ENCODE measurements at places on chromosomes 6 and 20. TPM values are rescaled to one million over a fixed set of nuclear protein-coding genes. Genes with fewer than 3 reads are reported as not detected.

Gene HTR1E
- polyA plus RNA-seq: 0.22 TPM

Gene SMLR1
- polyA plus RNA-seq: not detected

Gene EEF1A2
- 208 TPM for polyA plus RNA-seq

Gene STMND1
- polyA plus RNA-seq: 0.59 TPM

Gene CNPY3
- 26.4 TPM for polyA plus RNA-seq

Gene NMBR
- not detected for polyA plus RNA-seq

Gene PERP
- polyA plus RNA-seq: 0.79 TPM

Gene ABHD16B
- polyA plus RNA-seq: not detected

Gene ZC2HC1B
- polyA plus RNA-seq: 0.34 TPM

Gene IMPG1
- polyA plus RNA-seq: not detected
